ENCODE measurements at places on chromosomes 4 and X. TPM values are rescaled to one million over a fixed set of nuclear protein-coding genes. Genes with fewer than 3 reads are reported as not detected.

LIAS gene
- 28.6 TPM for total RNA-seq

MEPE gene
- total RNA-seq = not detected

TRMT2B gene
- 19.3 TPM for total RNA-seq

DNA sequence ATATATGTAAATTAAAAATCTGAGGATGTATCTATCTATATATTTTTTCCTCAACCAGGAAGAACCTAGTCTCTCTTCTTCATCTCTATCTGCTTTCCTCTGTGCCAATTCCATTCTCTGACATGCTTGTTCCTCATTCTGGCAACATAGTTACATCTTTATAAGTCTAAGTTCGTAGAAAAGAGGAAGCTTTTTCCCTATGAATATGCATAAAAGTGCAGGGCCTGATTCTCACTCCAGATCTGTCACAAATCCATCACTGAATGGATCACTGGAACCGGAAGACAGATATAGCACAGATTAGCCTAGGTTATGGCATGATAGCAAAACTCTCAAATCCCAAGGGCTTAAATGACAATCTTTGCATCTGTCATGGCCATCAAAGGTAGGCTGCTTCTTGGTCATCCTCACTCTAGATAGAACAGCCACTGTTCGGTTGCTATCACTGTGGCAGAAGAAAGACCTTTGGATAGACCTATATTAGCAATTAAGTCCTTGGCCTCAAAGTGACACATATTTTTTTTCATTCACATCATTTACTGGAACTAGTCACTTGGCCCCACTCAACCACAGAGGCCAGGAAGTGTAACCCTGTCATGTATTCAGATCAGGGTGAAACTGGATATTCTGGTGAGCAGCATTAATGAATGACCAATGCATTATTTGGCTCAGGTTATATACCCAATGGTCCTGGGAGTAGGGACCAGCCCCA lies 22.2 kb downstream of the DTHD1 start:
- no peak overlapping the region for H3K27ac ChIP-seq
- no peak overlapping the region for H3K4me3 ChIP-seq
- DNase-seq = no peak
- peaks cover 22% of the 10 kb centered on the region for H3K4me1 ChIP-seq

ITM2A gene
- 114 TPM for total RNA-seq

CPLX1 gene
- 1.3 TPM for total RNA-seq

TRIM61 gene
- total RNA-seq = 3.1 TPM

DNA sequence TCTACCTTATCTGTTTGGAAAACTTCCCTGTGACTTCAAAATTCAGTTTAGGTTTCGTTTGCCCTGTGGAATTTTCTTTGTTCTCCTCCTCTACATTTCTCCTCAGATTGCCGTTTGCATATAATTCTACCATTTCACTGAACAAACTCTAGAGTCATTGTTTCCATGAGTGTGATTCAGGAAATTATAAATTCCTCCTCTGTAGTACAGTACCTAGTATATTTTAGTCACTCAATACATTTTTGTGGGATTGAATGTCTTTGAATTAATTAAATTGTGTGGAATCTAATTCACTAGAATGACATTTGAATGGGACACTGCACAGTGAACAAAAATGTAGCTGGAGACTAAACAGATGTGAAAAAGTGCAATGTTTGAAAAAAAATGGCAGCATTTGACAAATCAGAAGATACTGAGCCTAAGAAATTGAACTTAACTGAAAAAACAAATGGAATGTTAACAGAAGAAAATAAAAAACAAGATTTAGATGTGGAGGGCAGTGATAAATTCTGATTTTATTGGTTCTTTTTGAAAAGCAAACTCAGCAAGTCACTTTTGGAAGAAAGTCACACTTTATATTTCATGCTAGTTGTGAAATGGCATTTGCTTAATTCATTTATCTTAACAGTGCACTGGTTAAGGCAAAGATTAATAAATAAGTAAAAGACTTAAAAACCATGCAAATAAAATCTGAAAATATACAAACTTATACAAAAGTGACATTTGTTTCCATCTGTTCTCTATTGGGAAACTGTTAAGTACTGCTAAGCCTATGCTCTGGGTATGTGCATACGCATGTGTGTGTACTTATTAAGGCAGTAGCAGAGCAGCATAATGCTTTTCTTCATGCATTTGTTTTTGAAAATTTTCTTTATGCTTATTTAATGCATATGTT lies 512.3 kb downstream of the FAT4 start:
- no peak overlapping the region for H3K27ac ChIP-seq
- DNase-seq = no peak
- no peak overlapping the region for H3K4me3 ChIP-seq
- H3K36me3 ChIP-seq = no peaks in the 10 kb centered on the region

PASD1 gene
- not detected for total RNA-seq

DNA sequence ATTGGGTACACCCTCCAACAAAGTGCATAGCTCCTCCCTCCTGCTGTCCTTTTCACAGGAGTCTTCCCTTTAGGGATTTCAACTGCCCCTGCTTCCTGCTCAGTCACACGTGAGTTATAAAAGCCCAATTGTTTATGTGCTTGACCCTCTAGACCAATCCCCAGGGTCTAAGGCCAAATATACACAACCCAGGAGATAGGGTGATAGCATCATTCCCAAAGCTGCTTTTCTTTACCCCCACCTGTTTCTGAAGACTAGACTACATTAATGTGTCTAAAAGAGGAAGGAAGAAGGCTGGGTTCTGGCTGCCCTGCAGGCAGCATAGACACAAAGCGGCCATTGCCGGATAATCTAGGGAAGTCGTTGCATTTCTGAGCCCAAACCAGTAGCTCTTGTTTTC lies 526.7 kb upstream of the FRG1 start:
- H3K27me3 ChIP-seq = no peaks in the 10 kb centered on the region
- DNase-seq = no peak
- H3K36me3 ChIP-seq = no peaks in the 10 kb centered on the region
- H3K4me1 ChIP-seq = no peaks in the 10 kb centered on the region
- H3K27ac ChIP-seq = no peak overlapping the region

TLR10 gene
- total RNA-seq = not detected

GRCh38 chr4:124253080-124253479 lies 459.5 kb downstream of the ANKRD50 start:
- peaks cover 1% of the 10 kb centered on the region for H3K27me3 ChIP-seq
- H3K4me1 ChIP-seq = no peaks in the 10 kb centered on the region
- H3K27ac ChIP-seq = no peak overlapping the region
- DNase-seq = no peak
- H3K36me3 ChIP-seq = no peaks in the 10 kb centered on the region

DSPP gene
- not detected for total RNA-seq

GRCh38 chr4:158775091-158775651 lies 6.3 kb downstream of the FNIP2 start:
- no peak overlapping the region for H3K27ac ChIP-seq
- peaks cover 59% of the 10 kb centered on the region for H3K4me1 ChIP-seq
- no peak overlapping the region for H3K4me3 ChIP-seq
- DNase-seq = no peak
- H3K36me3 ChIP-seq = no peaks in the 10 kb centered on the region

VSIG1 gene
- total RNA-seq = not detected

DNA sequence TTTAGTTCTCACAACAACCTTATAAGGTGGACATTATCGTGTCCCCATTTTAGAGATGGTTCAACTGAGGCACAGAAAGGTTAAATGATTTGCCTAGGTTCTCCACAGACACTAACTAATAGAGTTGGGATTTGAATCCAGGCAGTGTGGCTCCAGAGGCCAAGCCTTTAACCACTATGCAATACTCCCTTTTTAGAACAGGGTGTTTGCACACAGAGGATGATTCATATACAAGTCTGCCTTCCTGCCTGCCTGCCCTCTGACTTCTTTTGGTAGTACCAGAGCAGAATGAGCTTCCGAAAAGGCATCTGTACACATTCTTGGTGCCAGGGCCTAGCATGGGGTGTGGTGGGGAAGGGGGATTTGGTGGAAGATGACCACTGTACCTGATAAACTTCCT lies 150.8 kb upstream of the ARHGEF9 start:
- DNase-seq = no peak
- H3K36me3 ChIP-seq = no peaks in the 10 kb centered on the region
- H3K27me3 ChIP-seq = no peaks in the 10 kb centered on the region
- H3K4me3 ChIP-seq = no peak overlapping the region

- H3K27me3 ChIP-seq = no peaks in the 10 kb centered on the region
- no peak overlapping the region for H3K4me3 ChIP-seq
- H3K36me3 ChIP-seq = no peaks in the 10 kb centered on the region
- no peak overlapping the region for H3K27ac ChIP-seq
- no peaks in the 10 kb centered on the region for H3K4me1 ChIP-seq
- no peak for DNase-seq
These were observed 331.1 kb downstream of the GPAT3 start for GRCh38 chr4:83866834-83867621.

DNA sequence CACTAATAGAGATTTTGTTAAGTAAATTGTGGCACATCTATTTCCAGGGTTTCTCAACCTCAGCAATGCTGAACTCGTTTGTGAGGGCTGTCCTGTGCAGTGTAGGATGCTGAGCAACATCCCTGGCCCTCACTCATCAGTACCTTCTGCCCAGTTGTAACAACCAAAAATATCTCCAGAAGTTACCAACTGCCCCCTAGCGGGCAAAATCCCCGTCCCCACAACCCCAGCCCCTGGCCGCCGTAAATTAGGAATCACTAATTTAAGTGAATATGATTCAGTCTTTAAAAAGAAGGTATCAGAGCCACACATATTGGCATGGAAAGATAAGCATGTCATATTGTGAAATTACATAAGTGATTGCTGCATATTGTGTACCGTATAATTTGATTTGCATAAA lies 123.4 kb downstream of the ASB9 start:
- DNase-seq = no peak
- no peak overlapping the region for H3K4me3 ChIP-seq

MUC7 gene
- total RNA-seq = not detected

DNA sequence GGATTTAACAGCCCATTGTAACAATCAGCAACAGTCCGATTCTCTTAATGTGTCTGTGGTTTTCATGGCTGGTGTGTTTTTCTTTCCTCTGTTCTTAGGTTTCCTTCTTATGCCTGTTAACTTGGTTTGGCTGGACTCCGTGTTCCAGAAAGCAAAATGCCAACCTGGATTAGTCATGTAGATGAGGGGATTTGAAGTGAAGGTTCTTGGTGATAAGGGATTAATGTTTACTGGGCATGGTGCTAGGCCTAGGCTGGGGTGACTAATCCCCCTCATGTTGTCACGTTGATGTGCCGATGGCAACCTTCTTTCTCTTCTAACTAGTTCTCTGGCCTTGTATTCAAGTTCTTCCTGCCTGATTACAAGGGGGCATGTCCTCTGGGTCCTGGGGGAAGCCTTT lies 85.9 kb downstream of the REPS2 start:
- H3K27me3 ChIP-seq = peaks cover 2% of the 10 kb centered on the region
- H3K4me3 ChIP-seq = no peak overlapping the region
- H3K4me1 ChIP-seq = no peaks in the 10 kb centered on the region
- H3K27ac ChIP-seq = no peak overlapping the region

- no peaks in the 10 kb centered on the region for H3K4me1 ChIP-seq
- no peak for DNase-seq
- H3K27ac ChIP-seq = no peak overlapping the region
- H3K27me3 ChIP-seq = no peaks in the 10 kb centered on the region
- H3K36me3 ChIP-seq = no peaks in the 10 kb centered on the region
These were observed 115.1 kb downstream of the SPANXA1 start for GRCh38 chrX:141469469-141469868.

DNA sequence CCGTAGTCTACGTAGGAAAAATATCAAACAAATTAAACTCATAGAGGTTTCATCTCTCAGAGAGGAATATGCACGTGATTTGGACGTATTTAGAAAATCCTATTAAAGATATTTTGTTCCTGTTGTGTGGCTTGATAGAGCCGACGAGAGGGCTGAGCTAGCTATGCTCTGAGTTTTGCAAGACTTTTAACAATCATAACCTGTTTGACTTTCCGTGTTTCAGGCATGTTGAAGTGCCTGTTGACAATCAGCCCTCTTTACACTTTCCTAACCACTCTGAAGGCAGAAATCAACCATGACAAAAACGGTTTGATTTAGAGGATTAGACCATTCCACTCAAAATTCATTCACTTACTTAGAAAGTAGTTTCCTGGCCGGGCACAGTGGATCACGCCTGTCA lies 297.3 kb downstream of the ASMT start:
- H3K27me3 ChIP-seq = no peaks in the 10 kb centered on the region
- no peak overlapping the region for H3K27ac ChIP-seq
- no peak for DNase-seq

SMIM10L2A gene
- total RNA-seq = 1.3 TPM

DNA sequence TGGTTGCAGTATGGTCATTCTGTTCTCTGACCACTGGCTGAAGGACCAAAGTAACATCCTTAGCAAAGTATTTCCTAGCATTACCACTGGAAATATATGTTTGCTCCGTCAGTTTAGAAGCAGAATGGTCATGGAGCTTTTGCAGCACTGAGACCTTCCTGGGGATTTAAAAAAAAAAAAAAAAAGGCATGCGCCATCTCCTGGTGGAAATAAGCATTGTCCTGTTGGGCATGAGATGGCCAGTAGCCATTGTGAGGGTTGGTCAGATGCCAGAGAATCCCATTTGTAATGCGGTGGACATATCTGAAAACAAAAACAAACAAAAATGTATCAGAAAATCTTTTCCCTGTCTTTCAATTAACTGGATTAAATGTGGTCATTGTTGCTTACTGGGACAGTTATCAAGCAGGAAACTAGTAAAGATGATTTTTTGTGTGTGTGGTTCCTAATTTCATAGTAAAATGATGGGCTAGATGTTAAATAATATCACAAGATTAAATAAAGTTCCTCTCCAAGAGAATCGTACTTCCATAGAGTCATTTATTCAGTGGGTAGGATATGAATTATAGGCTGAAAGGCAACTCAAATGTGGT lies 139.6 kb downstream of the SOWAHB start:
- peaks cover 12% of the 10 kb centered on the region for H3K4me1 ChIP-seq
- peaks cover 3% of the 10 kb centered on the region for H3K27me3 ChIP-seq
- no peak overlapping the region for H3K27ac ChIP-seq

DNA sequence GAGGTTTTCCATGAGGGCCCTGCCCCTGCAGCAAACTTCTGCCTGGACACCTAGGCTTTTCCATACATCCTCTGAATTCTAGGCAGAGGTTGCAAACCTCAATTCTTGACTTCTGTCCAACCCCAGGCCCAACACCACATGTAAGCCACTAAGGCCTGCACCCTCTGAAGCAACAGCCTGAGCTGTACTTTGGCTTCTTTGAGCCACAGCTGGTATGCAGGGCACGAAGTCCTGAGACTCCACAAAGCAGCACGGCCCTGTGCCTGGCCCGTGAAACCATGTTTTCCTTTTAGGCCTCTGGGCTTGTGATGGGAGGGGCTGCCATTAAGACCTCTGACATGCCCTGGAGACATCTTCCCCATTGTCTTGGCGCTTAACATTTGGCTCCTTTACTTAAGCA lies 728.4 kb upstream of the FTHL17 start:
- no peaks in the 10 kb centered on the region for H3K36me3 ChIP-seq
- DNase-seq = no peak
- no peak overlapping the region for H3K4me3 ChIP-seq
- no peaks in the 10 kb centered on the region for H3K27me3 ChIP-seq

MGARP gene
- total RNA-seq = not detected

Data from activated T-helper 1 cell treated with anti-CD3 and anti-CD28 coated beads, Interleukin-12 subunit alpha, Interleukin-12 subunit beta, Interleukin-2, Interleukin-4 antibody, amounts not matched to agents 30 ng/mL and 10 ng/mL and 1 ng/mL, durations not matched to agents 14 hours and 24 hours and 36 hours (primary cell).